ENCODE measurements at places on chromosomes 6 and 20. TPM values are rescaled to one million over a fixed set of nuclear protein-coding genes. Genes with fewer than 3 reads are reported as not detected.

Gene LAMA2
- 15.1 TPM for total RNA-seq

Gene AIF1
- 2.6 TPM for total RNA-seq

Gene CST5
- total RNA-seq = not detected

Gene MMS22L
- total RNA-seq = 8.5 TPM

Gene LY6G5B
- 16.3 TPM for total RNA-seq

Gene GSTA2
- not detected for total RNA-seq

Gene SIRPB2
- total RNA-seq = 3.9 TPM

GRCh38 chr6:76633259-76633658, 560.8 kb upstream of the IMPG1 start:
- DNase-seq = no peak

- no peak for DNase-seq
Measured at GRCh38 chr6:150394053-150394898, 25.5 kb downstream of the IYD start.

GRCh38 chr20:39939241-39939865, 749.7 kb downstream of the MAFB start:
- no peak for DNase-seq

DNA sequence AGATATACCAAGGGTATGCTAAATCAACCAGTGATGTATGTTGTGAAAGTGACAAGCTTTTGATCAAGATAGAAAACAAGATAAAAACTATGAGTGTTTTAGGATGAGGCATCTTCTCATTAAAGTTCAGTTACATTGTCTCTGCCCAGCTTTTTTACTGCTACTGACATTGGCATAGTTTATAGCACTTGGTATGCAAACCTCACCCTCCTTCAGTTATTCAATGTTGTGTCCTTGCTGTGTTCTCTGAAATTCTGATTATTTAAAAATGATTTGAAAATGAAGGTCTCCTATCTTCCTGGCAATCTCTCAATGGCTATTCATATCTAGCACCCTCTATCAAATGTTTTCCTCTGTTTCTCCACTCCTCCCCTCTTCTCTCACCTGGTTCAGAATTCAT, 6.7 kb upstream of the MYLIP start:
- no peak for DNase-seq

GRCh38 chr6:56593801-56594318, 48.8 kb downstream of the DST start:
- no peak for DNase-seq

DNA sequence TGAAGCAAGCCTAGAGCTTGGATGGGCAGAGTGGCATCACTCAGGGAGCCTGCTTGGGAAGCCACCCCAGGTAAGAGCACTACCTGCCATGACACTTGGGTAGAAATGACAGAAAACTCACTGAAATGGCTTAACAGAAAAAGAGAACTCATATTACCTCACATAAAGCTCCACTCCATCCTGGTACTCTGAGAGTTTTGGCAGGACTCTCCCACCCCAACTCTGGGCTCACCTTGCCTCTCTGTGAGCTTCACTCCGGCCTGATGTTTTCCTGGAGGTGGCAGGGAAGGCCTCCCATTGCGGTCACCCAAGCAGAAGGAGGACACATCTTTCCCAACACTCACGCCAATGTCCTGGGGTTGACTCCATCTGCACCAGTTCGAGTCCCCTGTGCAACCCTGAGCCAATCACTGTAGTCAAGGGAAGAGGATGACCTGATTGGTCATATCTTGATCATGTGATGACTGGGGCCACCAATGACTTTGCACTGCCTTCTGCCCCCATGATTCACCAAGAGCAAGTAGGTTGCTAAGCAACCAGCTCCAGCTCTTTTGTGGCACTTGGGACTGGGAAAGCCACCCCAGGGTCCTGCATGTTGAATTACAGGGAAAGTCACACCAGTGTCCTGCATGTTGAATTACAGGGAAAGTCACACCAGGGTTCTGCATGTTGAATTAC, 446.1 kb upstream of the SULF2 start:
- DNase-seq = no peak

DNA sequence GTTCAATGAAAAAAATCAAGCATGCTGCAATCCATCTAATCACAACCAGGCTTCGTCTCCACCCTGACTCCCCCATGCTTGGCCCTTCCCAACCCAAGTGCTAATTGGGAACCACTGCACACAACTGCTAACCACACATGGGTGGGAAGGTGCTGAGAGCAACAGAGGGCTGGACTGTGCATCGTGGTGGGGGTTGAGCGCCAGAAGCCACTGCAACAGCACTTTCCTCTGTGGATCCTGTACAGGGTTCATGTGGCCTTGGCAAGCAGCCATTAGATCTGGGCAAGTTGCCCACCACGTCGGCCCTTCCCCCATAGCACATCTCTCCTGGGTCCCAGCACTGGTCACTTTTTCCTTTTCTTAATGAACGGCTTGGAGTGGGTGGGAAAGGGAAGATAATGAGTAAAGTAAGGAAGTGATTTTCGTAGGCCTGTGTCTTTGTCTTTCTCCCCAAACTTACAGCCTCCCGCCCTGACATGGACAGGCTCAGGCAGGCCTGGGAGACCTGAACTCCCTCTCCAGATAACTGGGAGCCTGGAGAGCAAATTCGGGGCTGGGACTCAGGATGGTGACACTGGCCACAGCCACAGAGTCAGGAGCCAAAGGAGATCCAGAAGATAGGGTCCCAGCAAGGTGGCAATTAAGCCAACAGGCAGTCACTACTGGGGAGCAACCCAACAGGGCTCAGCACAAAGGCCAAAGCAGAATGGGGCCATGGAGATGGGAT, 34.4 kb upstream of the MRPS10 start:
- no peak for DNase-seq

GRCh38 chr20:6333110-6333509, 210.3 kb upstream of the FERMT1 start:
- DNase-seq = no peak

DNA sequence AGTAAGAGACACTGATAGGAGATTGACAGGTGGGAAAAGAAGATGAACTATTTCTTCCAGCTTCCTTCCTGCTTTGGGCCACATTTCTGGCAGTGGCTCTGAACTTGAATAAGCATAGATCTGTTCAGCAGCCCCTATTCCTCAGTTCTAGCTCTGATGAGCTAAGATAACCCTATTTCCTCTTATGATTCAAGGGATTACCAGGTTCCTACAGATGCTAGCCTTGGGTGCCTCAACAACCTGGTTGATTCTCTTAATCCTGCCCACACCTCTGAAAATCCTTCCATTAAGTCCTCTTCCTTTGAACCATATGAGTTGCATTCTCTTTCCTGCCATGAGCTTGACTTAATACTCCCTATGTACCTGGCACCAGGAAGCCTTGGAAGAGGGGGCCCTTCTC, 49.8 kb upstream of the MOCS1 start:
- no peak for DNase-seq

DNA sequence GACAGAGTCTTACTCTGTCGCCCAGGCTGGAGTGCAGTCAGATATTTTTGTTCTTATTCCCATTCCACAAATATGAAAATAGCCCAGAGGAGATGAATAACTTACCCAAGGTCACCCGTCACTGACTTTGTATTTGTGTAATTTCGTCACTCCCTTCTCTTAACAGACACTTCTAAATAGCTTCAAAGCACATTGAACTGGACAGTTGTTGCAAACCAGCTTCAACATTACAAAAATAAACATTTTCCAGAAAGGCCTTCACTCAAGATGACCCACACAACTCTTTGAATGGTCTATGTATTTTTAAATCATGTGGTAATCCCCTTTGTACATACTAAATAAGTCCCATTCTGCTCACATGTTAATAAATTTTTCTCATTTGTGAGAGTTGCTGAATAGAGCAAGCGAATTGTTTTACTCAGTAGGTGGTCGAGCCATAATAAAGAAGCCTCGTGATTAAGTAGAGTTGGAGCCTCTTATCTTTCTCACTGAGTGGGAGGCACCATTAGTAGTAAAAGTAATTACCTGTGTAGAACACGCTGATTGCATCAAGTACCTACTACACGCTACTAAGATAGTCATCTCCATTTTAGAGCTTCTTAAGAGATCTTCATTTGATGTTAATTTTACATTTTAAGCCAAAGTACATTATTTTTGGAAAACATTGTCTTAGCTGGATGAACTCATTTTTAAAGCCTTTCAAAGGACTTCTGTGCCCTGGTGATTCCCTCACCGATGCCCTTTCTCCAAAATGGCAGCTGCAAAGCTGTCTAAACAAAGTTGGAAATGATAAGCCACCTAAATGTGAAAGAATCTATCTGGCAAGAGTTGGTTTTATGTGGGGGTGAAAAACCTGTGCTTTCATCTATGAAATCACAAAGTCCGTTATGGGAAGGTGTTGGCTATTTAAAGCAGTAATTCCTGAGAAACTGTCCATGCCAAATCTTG, 110.0 kb downstream of the TSHZ2 start:
- no peak for DNase-seq

GRCh38 chr6:47079638-47080037, 37.5 kb upstream of the ADGRF1 start:
- no peak for DNase-seq

DNA sequence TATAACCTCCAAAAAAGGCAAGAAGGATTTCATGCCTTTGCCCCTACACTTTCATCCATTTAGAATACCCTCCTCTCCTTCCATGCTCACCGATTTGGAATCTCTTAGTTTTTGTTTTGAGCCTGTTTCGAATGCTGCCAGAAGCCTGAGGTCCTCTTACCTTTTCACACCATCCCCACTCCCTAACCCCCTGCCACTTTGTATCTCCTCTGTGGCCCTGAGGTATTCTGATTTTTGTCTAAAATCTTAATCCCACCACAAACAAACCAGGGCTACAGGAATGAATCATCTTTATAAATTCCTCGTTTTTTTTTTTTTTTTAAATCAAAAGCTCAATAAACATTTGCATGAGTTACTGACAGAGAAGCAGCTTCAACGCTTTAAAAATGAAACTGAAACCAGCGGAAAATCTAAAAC, 1.6 kb upstream of the RPS12 start:
- DNase-seq = no peak

- no peak for DNase-seq
Measured at GRCh38 chr6:165448210-165448609, 138.8 kb upstream of the C6orf118 start.

DNA sequence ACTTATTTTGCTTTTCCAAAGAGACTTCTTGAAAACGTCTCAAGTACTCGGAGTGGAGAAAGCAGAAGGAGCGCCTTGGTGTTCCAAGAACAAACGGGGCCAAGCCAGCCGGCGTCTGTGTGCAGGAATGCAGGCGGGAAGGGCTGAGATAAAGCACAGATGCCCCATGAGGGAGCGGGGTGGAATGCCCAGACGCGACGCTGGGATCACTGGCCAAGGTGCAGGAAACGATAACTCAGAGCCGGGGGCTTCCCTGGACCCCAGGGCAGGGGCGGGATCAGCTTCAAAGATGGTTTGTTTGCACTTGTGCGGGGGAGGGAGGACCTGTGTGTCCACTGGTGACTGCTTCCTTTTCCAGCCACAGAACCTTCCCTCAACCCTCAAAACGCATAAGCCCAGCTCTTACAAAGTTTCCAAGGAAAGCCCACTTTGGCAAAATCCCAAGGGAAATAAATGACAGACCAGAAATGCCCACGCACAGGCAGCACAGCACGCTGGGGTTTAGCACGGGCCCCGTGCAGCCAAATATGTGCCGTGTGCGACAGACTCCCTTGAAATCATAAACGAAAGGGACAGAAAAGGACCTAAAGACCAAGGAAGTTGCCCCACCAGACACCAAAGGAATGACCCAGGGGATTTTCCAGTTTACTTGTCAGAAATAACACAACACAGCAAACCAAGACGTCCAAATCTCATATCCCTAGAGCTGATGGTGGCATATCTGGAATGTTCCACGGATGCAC, 113.9 kb downstream of the NFATC2 start:
- DNase-seq = no peak
